ENCODE measurements at places on chromosomes 4 and X.

DNA sequence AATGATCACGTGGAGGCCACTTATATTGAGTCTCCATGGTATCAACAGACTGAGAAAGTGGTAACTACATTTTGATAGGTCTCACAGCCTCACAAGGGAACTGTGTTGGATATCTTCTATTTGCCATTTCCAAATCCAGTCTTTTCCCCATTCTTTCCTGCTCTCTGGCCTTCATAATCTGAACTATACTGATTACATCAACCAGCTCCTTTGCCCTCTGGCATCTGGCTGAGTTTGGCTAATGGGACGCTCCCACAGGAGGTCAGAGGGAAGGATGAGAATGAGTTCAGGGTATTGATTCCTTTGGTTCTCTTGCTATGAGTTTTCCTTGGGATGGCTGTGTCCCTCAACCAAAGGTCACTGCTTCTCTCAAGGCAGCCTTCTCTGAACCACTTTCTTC, 152.6 kb downstream of the RTL9 start:
- no peak for DNase-seq

DNA sequence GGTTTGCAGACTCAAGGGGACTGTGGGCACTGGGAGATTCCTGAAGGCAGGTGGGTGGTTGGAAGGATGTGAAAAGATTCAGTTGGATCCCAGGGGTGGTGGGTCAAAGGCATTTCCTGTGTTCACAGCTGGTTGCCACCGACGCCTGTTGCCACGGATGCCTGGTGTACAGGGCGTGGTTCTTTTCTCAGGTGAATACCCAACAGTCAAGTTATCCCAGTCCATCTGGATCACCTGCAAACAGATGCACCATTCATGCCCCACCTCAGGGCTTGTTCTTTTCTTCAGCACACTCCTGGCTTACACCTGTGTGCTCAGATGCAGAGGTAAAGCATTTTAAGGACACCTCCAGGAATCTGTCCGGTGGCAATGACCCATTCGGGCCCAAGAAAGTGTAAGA, 55.8 kb upstream of the SHOX start:
- DNase-seq, result no peak

- no peak for DNase-seq
Observed at GRCh38 chrX:11461201-11462001, 168.2 kb downstream of the AMELX start.

DNA sequence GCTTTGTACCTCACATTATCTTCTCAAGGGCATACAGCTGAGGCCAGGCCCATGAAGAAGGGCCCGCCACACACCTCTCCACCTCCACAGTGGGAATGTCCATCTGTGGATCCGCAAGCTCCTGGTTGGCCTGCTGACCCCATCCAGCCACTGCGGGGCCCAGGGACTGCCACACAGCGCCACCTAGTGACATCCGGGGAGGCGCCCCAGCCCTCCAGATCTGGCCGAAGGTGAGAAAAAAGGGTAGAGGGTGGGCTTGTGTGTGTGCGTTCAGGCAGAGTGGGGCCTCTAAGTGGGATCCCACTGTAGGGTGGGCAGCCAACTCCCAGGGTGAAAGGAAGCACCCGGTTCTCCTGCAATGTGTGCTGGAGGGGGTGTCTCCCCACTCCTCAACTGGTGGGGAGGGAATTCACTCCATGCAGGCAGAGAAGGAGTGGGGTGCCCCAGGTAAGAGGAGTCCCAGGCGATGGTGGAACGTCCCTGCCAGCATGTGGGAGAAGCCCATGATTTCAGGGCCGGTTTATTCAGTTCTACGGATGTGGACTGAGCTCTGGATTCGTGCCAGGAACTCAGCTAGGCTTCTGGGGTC, 117.3 kb downstream of the ENPP6 start:
- DNase-seq, result no peak

DNA sequence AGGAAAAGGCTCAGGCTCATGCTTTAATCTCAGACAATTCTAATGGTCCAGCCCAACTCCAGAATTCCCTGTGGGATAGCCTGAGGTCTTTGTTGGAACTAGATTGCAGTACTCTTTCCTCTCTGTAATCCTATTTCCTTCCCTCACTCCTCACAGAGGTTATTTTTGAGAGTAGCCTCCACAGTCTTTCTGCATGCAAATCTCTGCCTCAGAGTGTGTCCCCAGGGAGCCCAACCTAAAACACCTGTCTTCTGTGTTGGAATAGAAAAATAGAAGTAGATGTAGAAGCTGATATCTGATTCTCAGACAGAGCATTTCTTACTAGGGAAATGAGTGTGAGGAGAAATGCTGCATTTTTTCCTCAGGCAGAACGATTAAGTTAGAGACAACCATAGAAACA, 915.5 kb upstream of the EPHA5 start:
- DNase-seq, result no peak
